ENCODE measurements at places on chromosomes 7 and 10. TPM values are rescaled to one million over a fixed set of nuclear protein-coding genes. Genes with fewer than 3 reads are reported as not detected.

STARD3NL gene
- 29.0 TPM for total RNA-seq

LLCFC1 gene
- not detected for total RNA-seq

SUN3 gene
- not detected for total RNA-seq

COL17A1 gene
- not detected for total RNA-seq

SPDYE1 gene
- not detected for total RNA-seq

PRSS37 gene
- not detected for total RNA-seq

PLA2G12B gene
- not detected for total RNA-seq

CPVL gene
- total RNA-seq, result 0.41 TPM

HOXA7 gene
- not detected for total RNA-seq

MMD2 gene
- total RNA-seq, result not detected

TAS2R41 gene
- not detected for total RNA-seq

SFRP5 gene
- not detected for total RNA-seq

HKDC1 gene
- 1.3 TPM for total RNA-seq

AKR1C4 gene
- total RNA-seq, result not detected

OPALIN gene
- total RNA-seq, result not detected

GPR85 gene
- total RNA-seq, result not detected
